ENCODE measurements at places on chromosomes 11 and 22.

GRCh38 chr11:117143390-117143789, 697 bp upstream of the PAFAH1B2 start:
- peak; percentile 19 for DNase-seq

GRCh38 chr11:78789375-78789774, 214.7 kb upstream of the NARS2 start:
- DNase-seq = no peak

DNA sequence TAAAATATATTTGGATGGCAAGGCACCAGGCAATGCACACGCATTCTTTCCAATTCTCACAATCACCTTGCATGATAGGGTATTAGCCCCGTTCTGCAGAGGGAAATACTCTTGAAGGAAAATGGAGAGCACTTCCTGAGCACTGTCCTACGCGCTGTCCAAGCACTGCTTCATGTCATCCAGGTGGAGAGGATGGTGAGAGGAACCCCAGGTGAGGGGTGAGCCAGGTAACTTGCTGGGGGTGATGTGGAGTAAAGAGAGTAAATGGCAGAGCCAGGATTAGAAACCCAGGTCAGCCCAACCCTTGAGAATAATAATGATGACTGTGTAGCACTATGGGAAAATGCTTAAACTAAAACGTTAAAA, 711 bp upstream of the PACSIN2 start:
- DNase-seq = no peak

DNA sequence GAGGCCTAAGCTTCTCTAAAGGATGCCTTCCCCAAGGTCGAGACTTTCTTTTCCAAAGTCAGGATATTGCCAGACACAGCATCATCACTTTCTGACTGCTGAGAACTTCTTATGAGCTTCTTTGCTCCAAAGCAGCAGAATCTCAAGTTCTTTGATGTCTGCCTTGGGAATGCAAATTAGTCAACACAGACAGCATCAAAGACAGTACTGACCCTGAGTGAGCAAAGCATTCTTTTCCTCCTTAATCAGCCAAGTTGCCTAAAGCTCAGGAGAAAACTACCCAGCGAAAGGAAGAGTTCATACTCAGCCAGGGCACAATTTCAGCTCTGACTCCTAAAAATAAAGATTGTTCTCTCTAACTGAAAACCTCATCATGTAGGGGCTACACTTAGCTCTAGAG, 98.0 kb downstream of the SLC36A4 start:
- DNase-seq = no peak

GRCh38 chr11:91979775-91980174, 244.8 kb upstream of the FAT3 start:
- DNase-seq = no peak

GRCh38 chr11:20116825-20117224, 43.5 kb downstream of the DBX1 start:
- DNase-seq = no peak

DNA sequence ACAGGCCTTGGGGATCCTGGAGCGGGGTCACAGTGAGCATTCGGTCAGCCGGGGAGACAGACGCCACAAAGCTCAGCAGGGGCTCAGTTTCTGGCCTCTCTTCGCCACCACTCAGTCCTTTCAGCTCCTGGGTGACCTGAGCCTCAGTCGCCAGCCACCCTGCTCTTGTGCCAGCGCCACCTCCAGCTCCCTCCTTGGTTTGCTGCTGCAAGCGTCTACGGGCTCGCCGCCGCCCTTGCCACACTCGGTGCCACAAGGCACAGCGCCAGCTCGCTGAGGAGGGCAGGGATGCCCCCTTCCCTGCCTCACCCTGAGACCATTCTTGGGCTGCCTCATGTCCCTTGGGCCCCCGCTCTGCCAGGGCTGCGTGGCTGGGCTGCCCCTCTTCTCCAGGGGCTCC, 1.5 kb upstream of the EEF1G start:
- DNase-seq = no peak

GRCh38 chr11:104823657-104824056, 74.6 kb downstream of the CASP12 start:
- DNase-seq = no peak

DNA sequence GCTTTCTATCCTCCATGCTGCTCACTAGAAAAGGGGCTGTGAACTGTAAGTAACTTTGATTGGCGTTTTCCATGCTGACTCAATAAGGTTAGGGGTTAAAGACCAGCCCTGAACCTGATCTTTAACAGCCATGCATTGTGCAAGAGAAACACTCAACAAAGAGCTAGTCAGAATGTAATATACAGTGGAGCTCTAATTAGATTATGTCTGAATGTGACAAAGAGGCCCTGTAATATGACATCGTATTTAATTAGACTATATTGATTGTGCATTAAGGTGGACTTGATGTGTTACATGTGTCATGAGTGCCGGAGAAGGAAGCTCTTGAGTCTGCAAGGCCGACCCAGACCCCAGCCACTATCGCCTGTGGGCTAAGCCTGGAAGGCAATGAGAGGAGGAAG, 70.5 kb downstream of the PKNOX2 start:
- no peak for DNase-seq

DNA sequence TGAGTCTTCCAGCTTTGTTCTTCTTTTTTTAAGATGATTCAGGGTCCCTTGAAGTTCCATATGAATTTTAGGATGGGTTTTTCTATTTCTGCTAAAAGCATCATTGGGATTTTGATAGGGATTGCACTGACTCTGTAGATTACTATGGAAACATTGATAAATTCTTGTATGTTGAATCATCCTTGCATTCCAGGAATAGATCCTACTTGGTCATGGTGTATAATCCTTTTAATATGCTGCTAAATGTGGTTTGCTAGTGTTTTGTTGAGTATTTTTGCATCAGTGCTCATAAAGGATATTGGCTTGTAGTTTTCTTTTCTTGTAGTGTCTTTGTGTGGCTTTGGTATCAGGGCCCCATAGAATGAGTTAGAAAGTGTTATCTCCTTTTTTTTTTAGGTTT, 34.9 kb upstream of the PHOX2A start:
- DNase-seq = no peak

GRCh38 chr11:64060861-64061444, 25.2 kb downstream of the FLRT1 start:
- peak; percentile 62 for DNase-seq

DNA sequence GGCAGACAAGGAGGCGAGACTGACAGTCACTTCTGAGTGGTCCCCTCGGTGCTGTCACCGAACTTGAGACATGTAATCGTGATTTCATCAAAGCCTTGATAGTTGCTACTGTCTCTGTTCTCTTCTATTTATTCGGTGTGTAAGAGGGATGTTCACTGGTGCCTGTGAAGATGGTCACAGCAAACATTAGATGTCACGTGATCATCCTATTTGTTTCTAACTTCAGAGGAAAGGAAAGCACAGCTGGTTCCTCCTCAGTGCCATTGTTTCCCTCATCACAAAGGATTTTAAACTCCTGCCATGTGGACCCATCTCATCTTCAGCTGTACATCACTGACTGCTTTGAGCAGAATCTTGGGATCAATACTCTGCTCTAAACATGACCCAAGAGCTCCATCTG, 73.1 kb upstream of the CLMP start:
- no peak for DNase-seq

DNA sequence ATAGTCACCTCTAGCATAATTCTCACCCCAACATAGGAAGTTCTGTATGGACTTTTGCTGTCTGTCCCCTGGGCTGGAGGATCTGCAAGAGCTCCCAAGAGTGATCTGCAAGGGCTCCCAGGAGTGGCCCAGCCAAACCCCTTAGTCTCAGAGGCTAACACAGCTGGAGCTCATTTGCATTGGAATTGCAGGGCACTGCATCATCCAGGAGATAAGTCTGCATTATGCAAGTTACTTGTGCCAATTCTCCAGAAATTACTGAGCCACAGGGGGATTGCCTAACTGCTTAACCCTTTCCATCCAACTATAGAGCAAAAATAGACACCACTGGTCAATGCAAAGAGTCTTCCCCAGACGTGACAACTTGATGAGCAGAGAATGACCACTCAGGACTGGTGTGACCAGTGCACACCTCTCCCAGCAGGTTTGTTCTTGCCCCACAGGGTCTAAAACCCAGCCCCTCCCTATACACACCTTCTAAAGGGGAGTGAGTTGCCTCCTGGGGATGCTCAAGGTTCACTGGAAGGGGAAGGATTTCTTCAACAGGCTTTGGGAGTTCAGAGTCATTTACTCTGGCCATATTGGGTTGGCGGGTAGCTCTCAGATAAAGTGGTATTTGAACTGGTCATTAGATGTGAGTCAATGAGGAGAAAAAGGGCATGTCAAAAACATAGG, 38.4 kb downstream of the POU2AF3 start:
- DNase-seq = no peak

GRCh38 chr11:45754261-45754709, 50.7 kb upstream of the SLC35C1 start:
- no peak for DNase-seq

DNA sequence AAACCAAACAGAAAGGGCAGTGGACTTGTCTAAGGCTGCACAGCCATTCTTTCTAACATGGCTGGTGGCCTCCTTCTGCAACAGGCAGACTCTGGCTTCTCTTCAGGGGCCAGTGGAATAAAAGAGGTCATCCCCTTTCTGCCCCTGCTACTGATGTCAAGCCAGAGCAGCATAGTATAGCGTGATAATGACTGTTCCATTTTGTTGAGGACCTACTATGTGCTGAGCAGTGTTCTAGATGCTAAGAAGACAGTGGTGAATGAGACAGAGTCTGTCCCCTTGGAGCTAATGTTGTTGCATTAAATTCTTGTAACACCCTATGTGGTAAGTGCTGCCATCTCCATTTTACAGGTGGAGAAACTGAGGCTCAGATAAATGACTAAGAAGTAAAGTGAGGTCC, 15.7 kb upstream of the SYT7 start:
- DNase-seq = no peak

DNA sequence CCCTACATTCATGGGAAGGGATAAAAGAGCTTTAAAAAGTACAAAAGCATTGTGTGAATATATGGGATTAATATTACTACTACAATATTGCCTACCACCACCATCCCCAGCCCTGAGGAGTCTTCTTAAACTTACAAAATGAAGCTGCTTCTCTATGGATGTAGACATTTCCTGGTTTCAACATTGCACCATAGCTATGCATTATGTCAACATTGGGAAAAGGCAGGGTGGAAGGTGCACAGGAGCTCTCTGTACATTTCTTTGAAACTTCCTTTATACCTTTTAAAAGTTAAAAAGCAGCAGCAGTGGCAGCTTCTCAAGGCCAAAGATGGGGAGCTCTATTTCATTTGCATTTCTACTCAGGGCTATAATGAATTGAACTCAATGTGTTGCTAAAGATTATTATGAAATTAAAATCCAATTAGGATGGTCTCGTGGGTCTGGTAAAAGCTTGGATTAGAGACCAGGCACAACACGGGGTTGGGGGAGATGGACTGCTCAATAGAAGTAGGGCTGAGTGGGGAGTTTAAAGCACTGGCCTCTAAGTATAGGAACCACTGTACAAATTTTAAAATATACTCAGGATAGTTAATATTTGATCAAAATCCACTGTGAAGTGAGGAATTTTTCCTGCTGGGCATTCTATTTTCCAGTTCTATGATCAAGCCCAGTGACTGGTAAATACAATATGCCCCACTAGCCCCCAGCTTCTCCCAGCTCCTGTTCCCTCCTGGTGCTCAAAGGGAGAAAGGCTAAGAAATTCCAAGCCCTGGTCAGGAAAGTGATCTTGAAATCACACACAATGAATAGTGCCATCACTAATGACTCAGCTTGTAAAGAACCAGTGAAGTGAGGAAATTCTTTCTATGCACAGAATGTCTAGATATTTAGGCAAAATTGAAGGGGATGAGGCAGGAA, 362.7 kb upstream of the CCDC90B start:
- no peak for DNase-seq

GRCh38 chr22:19068784-19069271, 53.4 kb downstream of the DGCR2 start:
- DNase-seq = no peak

- DNase-seq = no peak
Measured at GRCh38 chr11:122743097-122743741, 87.7 kb downstream of the UBASH3B start.
